SIG-M5 (cell line): ENCODE measurements at places on chromosomes 6 and 20.
A peak's percentile ranks its signal among the peaks of the same experiment; 100 is the strongest.

DNA sequence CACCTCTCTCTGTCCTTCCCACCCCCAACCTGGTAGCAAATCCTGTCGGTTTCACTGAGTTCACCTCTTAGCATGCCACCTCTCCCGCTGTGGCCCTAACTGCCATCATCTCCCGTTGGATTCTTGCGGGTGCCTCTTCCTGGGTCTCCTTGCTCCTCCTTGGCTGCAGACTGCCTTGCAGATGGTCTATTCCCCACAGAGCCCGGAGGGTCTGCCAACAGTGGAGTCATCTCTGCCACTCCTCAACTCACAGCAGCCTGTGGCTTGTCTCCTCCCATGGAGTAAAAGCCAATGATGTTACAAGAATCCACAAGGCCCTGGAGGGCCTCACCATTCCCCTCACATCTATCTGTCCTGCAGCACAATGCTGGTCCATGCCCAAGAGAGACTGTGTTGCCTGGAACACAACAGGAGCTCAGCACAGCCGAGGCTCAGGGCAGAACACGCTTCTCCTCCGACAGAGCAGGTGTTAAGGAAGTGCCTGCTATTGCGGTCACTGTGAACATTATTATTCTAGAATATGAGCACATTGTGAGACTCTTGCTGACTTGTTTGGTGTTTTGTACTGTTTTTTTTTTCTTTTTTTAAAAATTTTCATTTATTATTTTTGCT is 241.8 kb upstream of the SULF2 start:
- no peak for DNase-seq

DNA sequence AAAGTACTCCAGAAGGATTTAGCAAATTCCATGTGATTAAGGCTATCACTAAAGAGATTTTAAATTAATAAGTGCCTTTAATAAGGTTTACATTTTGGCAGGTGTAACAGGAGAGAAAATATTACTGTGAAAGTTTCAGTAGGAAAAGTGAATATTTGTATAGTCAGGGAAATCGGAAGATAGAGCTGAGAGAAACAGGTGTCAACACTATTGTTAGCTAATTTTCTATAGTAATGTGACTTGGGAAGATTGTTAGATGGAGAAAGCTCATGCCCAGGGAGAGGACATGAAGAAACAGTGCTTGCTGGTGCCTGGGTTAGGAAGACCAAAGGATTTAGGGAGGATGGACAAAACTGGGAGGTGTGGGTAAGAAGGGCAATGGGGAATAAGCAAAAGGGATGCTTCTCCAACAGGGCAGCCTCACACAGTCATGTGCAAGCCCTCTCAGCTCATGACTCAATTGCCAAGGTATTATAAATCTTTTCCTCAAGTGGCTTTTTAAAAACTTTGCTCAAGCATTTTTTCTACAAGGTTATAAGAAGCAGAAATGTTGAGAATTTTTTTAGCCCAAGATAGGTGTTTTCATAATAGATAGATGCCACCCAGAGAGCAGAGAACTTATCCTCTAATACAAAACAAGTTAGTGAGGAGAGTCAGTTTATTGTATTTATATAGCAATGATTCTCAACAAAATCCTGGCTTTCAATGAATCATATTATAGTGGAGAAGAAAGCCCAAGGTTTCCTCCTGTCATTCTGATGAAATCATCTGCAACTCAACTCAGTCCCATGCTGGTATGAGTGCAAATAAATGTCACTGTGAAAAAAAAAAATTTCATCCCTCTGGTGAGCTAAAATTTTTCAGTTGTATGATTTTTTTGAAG is 325.2 kb upstream of the NT5E start:
- no peak for DNase-seq

GRCh38 chr6:42341771-42342553 is 109.8 kb downstream of the TRERF1 start:
- no peak for DNase-seq

GRCh38 chr6:35248300-35248699 is 11.2 kb upstream of the ZNF76 start:
- no peak for DNase-seq

DNA sequence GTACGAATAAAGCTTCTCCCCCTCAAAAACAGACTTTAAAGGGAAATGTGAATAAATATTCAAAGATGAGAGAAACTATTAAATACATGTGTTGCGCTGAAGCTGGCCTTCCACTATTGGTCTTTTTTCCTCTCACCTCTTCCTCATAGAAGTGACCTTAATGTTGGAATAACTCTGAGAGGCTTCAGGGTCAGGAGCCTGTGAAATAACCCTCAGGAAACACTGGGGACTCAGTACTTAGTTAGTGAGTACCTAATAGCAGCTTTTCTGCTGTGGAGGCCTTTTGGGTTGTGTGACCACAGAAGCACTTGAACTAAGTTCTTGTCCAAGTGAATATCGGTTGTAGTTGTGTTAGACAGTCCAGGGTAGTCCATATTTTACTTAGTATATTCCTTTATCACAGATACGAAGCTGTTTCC is 799 bp upstream of the SHPRH start:
- no peak for DNase-seq

DNA sequence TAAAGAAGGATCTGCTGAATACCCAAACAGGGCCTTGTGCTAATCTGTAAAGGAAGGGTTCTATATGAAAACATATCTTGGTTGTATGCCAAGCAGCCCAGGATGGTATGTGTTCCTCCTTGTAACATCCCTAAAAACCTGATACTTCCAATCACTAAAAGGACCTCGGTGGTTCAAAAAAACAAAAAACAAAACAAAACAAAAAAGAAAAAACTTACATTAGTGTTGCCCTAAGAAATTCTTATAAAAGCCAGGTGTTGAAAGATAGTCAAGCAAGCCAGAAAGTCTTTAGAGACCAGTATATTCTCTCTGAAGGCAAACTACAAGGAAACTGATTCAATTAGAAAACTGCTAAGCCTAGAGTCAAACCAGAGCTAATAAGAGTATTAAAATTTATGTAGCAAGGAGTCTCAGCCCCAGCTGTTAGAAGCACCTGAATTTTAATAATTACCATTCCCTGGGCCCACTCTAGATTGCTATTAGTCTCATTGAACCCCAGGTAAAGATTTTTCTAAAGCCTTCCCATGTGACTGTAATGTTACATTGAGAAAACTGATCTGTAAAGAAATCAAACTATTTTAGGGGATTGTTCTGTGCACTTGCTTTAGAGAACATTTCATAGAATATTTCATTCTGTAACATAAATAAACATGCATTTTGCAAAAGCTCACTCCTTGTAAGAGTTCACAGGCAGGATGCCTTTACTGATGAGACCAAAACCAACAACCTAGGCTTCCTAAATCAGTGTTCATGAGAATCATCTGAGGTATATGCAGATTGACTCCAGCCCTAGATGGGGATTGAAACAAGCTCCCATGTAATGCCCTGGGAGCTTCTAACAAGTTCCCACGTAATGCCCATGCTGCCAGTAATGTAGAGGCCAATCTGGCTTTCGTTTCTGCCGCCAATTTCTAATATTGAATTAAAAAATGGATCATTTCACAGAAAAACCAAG is 95.2 kb upstream of the BTN3A2 start:
- no peak for DNase-seq

DNA sequence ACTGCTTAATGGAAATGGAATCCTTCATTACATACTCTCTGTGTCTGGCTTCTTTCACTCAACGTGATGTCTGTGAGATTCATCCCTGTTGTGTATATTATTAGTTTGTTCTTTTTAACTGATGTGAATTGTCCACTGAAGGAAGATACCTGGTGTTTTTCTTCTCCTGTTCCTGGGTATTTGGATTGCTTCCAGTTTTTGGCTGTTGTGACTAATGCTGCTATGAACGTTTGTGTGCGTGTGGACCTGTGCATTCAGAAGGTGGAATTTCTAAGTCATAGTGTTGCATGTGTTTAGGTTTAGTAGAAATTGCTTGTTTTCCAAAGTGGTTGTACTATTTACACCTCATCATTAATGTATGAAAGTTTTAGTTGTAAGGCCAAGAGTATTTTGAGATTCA is 3.8 kb downstream of the TULP4 start:
- DNase-seq, result no peak

DNA sequence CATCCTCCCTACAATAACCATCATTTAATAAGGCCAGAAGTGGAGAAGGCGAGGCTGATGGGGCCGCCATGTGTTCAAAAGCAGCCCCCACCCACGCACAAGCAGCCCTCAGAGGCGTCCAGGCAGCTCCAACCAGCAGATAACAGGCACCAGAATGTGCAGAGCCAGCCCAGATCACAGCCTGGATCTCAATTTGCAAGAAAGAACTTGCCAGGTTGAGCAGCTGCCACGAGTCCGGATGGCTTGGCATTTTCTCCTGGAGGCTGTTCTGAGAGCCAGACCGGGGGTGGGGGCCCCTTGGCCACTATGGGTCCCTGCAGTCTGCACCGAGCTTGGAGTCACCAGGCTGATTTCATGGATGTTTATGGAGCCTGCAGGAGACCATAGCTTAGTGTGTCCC is 338.1 kb downstream of the PREX1 start:
- no peak for DNase-seq

- DNase-seq, result no peak
Measured at GRCh38 chr6:14838133-14838583, 407.7 kb upstream of the JARID2 start.

DNA sequence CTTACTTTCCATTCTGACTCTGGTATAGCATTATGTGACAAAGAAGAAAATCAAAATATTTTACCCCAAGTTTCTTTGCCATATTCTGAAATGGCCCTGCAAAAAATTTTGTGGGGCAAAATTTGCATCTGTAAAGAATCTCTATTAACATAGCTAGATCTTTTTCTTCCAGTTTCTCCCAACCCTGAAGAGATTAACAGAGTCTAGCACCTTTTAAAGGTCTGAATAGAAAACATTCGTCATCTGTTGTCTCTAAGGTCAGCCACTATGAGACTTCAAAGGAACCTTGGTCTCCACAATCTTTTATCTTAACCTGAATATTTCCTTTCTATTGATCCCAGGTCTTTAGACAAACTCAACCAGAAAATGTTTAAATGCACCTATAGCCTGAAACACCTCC is 205.7 kb downstream of the BTBD9 start:
- no peak for DNase-seq

DNA sequence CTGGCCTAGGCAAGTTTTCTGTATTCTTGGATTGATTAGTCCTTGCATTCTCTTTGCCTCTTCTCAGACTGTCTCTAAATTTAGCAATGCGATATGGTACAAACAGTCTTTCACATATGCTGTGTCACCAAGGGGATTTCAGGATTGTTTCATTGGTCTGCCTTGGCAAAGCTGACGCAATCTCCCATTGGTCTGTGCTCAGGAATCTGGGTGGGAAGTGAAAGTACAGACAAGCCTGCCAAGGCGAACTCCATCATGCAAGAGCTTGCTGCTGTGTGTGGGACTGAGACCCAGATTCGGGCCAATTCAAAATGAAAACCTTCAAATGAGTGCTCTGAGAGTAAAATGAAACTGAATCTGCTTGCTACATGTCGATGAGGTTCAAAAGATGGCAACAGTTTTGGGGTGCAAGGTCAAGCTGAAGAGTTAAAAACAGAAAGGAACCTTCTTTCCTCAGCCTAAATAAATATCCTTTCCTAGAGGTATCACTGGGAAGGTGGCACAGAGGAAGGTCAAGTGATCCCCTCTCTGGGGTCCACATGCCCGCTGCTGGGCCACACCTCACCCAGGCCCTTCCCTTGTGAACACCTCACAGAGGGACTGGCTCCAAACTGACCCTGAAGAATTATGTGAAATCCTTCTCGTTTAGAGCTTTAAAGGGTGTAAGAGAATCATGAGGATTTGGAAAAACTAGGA is 198.8 kb upstream of the PREP start:
- peak; percentile 80 for DNase-seq

DNA sequence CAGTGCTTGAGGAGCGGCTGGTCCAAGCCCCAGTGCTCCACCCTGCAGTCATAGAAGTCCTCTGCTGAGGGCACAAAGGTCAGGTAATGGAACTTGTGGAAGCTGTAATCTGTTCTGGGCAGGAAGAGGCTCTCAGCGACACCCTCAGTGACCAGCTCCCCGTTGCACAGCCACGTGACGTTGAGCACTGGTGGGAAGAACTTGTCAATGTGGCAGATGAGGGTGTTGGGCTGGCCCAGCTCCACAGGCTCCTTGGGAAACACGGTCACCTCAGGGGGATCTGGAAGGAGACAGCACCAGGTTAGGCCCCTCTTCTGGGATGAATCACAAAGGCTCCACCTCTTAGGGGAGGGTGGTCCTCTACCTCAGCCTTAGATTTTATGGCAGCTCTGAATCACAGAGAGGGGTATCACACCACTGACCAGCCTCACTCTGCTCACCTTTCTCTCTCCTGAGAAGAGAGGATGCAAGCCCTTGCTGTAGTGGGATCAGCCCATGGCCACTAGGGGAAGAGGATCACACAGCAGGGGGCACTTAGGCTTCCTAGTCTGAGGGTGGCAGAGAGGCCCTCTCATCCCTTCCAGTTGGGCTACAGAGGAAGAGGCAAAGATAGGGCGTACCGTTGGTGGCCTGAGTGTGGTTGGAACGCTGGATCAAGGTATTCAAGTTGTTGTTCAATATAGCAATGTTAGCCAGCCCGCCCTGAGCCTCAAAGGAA is 4.3 kb downstream of the HLA-DPA1 start:
- DNase-seq, result no peak

DNA sequence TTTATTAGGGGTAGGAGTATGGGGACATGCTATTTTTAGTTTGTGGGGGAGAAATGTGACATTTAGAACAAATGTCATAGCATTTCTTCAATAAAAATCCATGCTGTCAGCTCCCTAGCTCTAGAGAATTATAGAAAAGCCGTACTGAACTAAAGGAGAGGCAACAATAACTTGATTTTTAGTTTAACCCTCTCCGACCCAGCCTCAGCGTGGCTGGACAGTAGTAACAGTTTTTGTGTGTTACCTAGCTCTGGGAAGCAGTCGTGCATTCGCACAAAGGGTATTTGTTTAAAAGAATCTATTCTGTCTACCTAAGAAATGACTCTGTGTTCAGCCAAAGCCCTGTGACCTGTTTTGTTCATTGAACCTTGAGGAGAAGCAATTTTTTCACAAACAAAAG is 442.4 kb upstream of the SOX4 start:
- DNase-seq, result no peak

- no peak for DNase-seq
Measured at GRCh38 chr20:17641993-17642392, 40.0 kb downstream of the RRBP1 start.

- no peak for DNase-seq
Measured at GRCh38 chr20:49983123-49983847, 505 bp downstream of the SNAI1 start.

- no peak for DNase-seq
Measured at GRCh38 chr6:6856538-6857523, 250.9 kb upstream of the RREB1 start.

GRCh38 chr6:64926051-64926450 is 781.0 kb downstream of the EYS start:
- DNase-seq, result no peak
